ENCODE measurements at places on chromosomes 6 and 20.

GRCh38 chr20:454951-455350 lies 7.4 kb downstream of the TBC1D20 start:
- no peak for DNase-seq

- DNase-seq, result no peak
Observed at GRCh38 chr6:106889692-106890091, 84.8 kb downstream of the CD24 start.

- DNase-seq, result no peak
Observed at GRCh38 chr20:38441916-38442315, 6.8 kb upstream of the SNHG17 start.

- peak; percentile 88 for DNase-seq
Observed at GRCh38 chr6:6699741-6700367, 111.3 kb downstream of the LY86 start.

DNA sequence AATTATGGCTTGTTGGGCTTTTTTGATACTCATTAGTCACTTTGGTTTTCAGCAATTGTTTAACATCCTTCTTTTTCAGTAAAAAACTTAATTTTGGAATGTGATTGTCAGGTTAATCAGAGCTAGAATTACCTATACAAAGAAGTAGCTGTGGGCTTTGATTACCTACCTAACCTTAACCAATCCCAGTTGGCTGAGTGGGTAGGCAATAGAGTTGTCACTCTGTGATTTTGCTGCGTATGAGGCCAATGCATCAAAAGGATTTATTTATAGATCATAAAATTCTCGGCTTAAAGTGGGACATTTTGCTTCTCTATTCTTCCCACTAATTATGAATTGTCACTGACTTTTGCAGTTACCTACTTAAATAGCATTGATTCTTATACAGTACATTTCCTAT lies 111.4 kb downstream of the PHACTR1 start:
- DNase-seq, result no peak

DNA sequence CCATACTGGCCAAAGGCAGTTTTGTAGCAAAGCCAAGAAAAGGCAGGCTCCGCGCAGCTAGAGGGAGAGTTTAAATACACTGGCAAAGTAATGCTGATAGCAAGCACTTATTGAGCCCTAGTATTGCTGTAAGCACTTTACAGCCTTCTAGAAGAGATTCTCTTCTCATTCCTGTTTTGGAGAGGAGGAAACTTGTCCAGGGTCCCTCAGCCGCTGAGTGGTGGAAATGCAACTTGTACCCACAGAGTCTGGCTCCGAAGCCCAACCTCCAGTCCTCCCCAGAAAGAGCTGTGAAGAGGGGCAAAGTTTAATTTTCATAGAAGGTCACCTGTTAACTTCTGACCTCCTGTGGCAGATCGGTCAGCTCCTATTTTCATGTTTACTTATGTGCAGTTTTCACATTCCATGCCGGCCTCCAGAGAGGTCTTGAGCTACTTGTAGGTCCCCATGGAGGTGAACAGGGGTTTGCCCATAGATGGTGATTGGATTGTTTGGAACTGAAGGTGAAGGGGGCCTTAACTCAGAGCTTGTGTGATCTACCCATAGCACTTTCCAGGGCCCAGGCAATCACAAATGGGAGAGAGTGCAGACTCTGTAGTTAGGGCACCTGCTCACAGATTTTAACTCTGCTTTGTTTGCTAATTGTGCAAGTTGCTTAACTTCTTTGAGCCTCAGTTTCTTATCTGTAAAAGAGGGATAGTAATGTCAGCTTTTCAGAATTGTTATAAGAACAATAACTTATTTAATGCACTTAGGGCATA lies 70.7 kb downstream of the LYRM2 start:
- DNase-seq, result no peak

DNA sequence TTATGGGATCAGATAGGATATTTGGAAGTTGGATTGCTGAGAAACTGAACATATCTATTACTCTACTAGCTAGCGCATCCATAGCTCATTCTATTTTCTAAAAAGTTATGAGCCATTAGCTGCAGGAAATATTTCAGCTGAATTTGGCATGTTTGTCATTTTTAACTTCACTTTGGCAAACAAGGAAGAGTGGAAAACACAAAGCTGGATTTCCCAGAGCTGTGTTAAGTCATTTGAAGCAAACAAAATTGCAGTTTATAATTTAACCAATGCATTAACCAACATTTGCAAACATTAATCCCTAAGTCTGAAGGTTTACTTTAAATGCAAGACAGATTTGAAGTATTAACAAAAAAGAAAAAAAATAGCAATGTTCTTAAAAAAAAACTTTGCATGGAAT lies 1.2 kb downstream of the ALDH8A1 start:
- no peak for DNase-seq

DNA sequence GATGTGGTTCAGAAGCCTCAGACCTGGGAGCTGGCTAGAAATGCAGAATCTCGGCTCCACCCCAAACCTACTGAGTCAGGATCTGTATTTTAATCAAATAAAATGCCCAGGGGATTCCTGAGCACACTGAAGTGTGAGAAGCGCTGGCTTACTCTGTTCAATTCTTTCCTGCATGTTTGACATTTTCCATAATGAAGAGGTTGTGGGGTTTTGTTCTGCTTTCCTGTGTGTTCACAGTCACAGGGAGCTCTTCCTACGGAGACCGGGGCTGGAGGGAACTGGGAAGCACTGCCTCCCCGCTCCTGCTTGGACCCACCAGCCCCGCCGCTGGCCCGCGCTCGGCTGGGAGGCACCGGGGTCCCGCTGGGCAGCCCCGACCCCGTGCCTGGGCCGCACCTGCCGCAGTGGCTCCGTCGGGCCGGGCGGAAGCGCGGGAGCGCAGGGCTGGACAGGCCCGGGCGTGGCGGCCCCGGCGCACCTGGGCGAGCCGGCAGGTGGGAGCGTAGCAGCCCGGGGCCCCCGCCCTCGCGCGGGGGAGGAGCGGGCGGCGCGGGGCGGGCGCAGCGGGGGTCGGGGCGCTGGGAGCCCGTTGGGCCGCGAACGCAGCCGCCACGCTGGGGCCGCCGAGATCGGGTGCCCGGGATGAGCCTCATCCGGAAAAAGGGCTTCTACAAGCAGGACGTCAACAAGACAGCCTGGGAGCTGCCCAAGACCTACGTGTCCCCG lies at the start of gene MAPK13:
Gene MAPK13 (plus strand): TSS at position 573 of the 726 bp plus-strand sequence. CDS start 70 bp downstream, at position 643.
- no peak for DNase-seq

DNA sequence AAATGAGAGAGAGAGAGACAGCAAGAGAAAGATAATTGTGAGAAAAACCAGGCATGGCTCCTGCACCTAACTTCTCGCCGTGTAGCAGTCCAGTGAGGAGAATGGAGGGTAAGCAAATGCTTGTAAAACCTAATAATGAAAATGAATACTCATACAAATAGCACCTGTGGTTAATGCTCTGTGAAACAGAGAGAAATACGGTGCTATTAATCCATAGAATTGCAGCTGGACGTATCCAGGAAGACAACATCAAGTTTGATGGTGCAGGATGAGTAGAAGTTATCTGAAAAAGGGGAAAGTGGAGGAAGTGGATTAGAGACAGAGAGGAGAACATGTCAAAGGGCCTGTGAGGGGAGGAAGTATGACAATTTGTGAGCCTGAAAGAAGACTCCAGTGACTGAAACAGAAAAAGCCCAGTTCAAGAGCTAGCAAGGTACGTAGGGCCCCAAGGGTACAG lies 89.4 kb upstream of the PAK5 start:
- DNase-seq, result no peak

DNA sequence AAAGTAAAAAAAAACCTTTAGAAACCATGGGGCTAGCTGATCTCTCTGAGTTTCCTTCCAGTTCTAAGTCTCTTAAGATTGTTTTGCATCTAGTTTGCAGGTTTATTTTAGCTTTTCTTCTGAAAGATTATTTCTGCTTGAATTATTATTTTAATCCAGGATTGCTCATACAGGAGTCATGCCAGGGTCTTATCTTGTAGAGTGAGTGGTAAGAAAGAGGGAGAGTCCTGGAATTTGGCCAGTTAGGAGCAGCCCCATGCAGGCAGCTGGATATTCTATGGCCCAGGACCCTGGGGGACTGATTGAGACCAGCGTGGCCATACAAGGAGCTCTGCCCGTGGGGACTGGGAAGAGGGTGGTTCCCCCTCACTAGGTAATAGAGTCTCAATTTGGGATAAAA lies 178.9 kb upstream of the HEY2 start:
- DNase-seq, result no peak

GRCh38 chr6:54587277-54587676 lies 259.3 kb upstream of the FAM83B start:
- DNase-seq, result peak; percentile 5

DNA sequence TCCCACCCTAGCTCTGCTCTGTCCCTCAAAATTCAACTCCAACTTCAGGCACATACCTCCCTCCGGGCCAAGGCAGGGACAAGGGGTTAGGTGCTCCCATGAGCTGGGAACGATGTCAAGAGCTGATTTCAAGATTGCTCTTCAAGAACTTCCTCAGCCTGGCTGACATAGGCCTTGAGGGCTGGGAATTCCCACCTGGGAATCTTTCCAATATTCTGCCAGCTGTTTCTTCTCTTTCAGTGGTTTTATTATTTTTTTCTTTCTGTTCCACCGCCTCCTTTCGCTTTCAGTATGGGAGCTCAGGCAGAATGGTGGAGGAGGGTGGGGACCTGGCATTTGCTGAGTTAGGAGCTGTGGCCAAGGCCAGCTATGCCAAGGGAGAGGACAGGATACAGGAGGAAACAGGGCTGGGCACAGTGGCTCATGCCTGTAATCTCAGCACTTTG lies 33.7 kb downstream of the SRSF3 start:
- DNase-seq, result peak; percentile 48

- DNase-seq, result no peak
Observed at GRCh38 chr6:101779051-101779844, 385.7 kb downstream of the GRIK2 start.

DNA sequence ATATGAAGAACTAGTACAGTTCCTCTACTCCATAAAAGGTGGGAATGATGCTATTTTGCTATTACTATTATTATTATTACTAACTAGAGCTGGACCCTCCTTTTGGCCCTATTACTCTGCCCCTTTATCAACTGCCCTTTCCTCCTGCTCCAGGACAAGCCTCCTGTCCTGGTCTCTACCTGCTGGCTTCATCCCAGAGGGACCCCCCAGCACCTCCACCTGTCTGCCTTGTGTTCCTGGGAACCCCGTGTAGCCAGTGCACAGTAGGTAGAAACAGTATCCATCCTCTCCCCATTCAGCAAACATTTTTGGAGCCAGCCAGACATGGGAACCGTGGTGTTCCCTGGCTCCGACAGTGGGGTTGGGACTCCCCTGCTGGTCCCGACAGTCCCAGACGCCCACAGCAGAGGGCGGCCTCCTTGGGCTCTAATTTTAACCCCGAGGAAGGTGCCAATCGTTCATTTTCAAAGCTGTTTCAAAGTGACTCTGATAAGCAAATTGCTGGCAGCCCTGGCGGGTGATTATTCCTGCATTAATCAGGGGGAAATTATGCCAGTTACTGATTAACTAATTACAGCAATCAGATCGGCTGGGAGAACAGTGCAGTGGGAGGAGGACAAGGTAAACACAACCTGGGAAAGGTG lies 44.2 kb upstream of the MDGA1 start:
- DNase-seq, result no peak

DNA sequence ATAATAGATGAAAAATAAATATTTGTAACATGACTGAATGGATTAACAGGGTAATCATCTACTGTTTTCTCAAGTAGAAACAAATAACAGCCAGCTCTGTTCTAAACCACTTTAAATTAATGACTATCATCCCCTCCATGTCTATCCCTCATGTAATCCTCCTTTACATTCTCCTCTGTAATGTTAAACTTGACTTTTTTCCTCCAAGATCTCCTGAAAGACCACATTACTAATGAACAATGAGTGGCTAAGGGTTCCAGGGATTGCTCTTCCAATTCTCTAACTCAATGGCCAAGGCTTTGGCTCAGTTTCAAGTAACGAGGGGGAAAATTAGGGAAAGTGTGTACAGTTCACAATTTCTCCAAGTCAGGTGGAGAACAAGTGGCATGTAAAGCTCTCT lies 37.6 kb upstream of the FBXL4 start:
- DNase-seq, result no peak

DNA sequence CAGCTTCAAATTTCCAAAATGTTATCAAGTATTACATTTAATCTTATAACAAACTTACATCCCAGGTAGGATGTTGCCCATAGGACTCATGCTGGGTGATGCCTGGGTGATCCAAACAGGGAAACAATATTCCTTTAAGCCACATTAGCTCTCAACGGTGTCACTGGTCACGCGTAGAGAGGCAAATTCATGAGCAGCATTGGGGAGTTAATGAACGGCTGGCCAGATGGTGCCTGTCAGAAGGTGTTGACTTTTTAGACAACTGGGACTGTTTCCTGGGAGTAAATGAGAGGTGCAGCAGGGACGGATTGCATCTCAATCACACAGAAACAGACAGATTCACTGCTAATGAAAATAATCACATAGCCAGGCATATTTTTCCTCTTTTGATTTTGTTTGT lies 83.3 kb upstream of the ID4 start:
- no peak for DNase-seq

DNA sequence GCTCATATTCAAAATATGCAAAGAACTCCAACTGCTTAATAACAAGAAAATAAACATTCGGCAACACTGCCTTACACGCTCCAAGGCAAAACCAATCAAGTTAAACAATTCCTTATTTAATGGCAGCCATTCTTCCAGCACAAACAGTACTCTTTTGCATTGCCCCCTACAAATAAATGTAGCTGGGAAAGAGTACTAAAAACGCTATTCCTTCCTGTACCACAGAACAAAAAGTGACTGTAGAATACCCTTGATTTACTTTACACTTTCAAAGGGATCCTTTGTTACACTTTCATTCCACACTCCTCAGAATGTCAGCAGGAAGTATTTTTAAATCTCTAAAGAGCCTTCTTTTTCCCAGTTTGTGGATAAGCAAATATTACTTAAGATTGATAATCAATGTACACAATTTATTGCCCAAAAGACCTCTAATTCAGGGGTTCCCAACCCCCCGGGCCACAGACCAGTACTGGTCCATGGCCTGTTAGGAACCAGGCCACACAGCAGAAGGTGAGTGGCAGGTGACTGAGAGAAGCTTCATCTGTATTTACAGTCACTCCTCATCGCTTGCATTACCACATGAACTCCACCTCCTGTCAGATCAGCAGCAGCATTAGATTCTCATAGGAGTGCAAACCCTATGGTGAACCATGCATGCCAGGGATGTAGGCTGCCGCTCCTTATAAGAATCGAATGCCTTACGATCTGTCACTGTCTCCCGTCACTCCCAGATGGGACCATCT lies 51.6 kb downstream of the MBOAT1 start:
- no peak for DNase-seq

DNA sequence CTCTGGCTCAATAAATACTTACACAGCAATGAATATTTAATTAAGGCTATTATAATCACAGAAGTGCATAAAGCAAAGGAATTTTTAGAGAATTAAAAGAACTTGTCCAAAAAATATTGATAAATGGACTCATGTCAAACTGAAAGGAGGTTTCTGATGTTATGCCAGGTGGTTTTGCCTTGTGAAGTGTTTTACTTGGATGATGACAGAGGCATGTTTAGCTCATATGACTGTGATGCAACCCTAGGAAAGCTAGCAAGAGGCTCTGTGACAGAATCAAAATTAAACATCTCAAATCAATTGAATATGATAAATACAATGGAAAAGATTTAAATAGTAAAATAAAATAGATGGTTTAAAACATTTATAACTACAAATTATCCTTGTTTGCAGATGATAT lies 137.3 kb downstream of the TMEM200A start:
- peak; percentile 72 for DNase-seq

Data from skeletal muscle cell (primary cell).